Iris pigment epithelial cell (primary cell): ENCODE measurements at places on chromosomes 6 and 20.

DNA sequence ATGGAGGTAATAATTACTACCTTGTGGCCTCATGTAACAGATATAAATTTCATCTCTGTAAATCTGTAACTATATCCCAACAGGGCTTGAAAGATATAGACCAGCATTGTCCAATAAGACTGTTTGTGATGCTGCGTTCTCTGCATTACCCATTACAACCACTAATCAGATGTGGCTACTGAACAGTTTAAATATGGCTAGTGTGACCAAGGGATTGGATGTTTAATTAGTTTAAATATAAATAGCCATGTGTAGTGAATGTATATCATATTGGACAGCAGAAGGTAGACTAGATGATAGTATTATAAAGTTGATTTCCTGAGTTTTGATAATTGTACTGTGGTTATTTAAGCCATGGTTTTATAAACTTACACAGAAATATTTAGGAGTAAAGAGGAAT is 27.8 kb upstream of the JAG1 start:
- no peak for DNase-seq

DNA sequence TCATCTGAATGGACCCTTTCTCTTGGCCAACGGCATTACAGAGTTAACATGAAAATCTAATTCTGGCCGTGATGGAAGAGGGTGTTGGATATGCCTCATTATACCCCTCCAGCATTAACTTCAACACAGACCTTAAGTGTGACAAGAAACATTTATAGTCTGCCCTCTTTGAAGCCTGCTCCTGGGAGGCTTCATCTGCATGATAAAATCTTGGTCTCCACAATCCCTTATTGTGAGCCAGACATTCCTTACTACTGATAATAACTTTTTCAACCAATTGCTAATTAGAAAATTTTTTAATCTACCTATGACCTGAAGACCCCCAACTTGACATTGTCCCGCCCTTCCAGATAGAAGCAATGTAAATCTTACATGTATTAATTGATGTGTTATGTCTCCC is 9.3 kb upstream of the HBS1L start:
- no peak for DNase-seq

- peak; percentile 91 for DNase-seq
Measured at GRCh38 chr20:10924644-10925201, 250.9 kb upstream of the JAG1 start.

DNA sequence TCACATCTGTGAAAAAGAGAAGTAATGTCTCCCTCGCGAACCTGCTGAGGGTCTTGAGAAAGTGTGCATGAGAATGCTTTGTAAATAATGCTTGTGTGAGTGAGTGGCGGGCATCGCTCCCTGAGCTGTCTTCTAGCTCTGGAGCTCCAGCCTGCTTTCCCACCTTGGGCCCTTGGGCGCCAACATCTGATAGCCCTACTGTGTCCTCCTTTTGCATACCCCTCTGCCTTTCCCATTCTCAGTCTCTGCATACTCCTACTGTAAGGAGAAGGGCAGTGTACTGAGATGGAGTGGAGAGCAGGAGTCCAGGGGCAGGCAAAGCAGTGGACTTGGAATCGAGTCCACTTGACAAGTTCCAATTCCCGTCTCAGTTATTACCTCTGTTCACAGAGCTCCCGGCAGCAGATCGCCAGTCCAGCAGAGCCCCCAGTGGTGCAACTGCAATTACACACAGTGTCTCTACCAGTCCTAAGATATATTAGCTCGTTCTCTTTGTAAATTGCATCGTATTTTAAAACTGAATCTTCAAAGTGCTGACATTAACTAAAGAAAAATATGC is 847 bp upstream of the NCR2 start:
- DNase-seq, result peak; percentile 30

DNA sequence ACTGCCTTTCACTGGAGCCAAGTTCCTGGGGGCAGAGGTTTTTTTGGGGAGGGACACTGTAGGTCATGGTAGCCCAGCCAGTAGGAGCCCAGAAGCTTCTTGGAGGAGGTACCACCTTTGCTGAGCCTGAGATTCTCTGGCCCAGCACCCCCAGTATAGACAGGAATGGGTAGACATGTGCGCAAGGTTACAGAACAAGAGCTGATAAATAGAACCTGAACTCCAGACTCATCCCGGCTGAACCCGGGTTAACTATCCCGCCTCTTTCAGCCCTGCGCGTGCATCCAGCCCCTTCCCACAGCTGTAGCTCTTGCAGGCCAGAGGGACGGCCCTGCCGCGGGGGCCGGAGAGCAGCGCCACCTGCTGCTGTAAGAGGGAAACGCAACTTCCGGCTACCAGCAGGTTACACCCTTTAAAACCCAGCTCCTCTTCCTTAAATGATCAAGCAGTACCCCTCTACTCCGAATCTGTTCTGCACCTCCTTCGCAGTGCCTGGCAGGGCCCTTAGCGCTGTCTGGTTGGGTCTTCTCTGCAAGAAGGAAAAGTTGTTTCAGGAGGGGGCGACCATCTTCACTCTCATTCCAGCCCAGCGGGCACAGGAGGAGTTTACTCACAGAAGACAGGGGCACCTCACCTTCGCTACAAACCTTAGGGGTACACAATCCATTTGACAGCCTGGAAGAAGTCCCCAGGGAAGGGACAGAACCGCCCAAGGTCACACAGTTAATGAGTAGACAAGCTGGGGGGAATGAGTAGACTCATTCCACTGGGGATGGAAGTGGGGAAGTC is 7.5 kb downstream of the SRXN1 start:
- DNase-seq, result peak; percentile 58

DNA sequence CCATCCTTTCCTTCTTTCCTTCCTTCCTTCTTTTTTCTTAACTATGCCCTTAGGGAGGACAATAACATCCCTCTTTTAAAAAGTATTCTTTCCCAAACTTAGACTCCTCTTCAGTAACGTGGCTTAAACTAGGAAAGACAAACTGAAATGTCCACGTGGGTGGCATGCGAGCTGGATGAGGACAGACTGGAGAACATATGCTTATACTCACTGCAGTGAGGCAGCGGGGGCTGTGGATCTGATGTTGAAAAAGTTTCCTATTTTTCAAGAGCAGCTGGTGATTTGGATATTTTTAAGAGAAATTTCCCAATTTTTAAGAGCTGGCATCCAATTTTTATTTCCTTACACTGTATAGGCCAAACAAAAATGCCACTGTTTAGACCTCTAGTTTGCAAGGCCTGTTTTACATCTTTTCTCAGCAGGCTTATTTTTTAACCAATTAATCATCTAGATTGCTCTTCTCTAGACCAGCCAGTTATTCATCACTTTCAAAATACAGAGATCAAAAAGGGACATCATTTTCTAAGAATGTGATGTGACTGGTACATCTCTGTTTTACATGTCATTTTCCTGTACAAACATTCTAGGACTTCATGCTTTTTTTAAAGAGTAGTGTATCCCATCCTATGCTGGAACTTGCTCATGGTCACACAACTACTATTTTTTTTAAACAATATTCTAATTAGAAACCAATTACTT is 226.5 kb downstream of the BTBD9 start:
- DNase-seq, result no peak

DNA sequence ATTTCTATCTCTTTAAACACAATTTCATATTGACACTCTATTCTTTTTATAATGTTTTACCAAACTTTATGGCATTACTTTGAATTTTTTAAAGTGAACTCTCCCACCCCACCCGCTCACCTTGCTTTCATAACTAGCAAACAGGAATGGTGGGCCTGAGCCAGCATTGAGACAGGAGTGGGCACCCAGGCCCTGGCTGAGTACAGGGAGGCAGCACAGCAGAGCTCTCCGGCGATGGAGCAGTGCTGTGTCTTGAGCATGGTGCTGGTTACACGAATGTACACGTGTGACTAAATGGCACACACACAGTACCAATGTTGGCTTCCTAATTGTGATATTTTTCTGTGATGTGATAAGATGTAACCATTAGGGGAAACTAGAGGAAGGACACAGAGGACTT is 4.5 kb downstream of the CST11 start:
- no peak for DNase-seq

DNA sequence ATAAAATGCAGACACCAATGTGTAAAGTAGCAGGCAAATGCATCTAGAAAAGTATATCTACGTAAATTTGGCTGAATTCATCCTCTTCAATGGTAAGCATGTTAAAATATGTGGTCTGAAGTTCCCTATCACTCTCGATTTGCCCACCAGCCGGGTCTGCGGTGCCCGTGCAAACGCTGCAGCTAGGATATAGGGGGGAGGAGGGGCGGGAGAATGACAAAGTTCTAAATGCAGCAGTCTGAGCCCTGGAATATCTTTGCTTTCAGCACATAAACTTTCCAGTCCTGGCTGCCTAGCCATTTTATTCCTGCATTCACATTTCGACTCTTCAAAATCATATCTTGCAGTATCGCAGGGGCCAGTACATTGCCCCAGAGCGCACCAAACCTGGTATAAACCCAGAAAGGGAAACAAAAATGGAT is 708 bp downstream of the NRN1 start:
- DNase-seq, result no peak

- no peak for DNase-seq
Measured at GRCh38 chr6:7917729-7918128, 7.1 kb upstream of the TXNDC5 start.

GRCh38 chr20:59692139-59692538 is 87.8 kb downstream of the PHACTR3 start:
- no peak for DNase-seq

DNA sequence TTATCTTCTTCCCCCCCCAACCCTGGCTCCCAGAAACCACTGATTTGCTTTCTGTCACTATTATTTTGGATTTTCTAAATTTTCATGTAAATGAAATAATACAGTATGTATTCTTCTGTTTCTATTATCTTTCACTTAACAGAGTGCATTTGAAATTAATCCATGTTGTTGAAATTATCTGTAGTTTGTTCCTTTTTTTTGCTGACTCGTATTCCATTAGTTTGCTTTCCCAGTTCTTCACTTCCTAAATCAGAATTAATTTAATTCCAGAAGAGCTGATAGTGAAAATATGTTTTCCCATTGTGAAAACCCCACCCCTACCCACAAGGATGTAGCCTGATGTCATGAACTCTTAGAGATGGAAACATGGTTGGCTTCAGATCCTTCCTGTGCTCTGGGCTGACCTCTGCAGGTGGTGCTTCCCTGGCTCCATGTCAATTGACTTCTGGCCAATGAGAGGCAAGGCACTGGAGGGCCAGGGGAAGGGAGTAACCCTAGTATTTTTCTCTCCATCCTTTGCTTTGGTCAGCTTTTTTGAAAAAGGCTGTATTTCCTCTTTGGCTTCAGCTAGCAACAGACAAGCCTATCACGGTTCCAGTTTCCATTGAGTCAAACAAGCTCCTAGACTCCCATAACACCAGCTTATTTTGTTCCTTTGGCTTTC is 244.4 kb upstream of the HSF2 start:
- no peak for DNase-seq

- DNase-seq, result no peak
Measured at GRCh38 chr20:4502756-4503155, 219.0 kb upstream of the PRND start.

- peak; percentile 54 for DNase-seq
Measured at GRCh38 chr20:58246346-58246745, 17.9 kb upstream of the ANKRD60 start.

DNA sequence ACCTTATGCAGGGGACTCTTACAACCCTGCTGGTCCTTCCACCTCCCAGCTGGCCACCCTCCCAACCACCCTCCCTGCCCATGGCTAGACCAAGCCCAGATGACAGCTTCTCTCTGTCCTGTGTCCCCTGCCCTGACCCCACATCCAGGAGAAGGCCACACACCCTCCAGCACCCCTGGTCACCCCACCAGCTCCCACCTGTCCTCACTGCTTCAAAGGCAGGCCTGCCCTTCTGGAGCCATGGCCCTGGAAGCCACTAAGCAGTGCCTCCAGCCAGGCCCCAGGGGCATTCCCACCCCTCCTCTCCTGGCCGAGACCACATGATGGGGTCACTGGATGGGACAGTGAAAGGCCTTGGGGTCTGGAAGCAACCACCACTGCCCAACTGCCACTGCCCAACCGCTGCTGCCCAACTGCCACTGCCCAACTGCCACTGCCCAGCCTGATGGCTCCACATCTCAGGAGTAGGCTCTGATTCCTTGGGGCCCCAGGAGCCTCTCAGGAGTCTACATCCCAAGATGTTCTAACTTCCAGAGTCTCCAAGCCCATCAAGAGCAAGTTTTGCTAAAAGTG is 30.5 kb downstream of the UBD start:
- no peak for DNase-seq

GRCh38 chr6:33840048-33840926 is 36.5 kb upstream of the MLN start:
- DNase-seq, result peak; percentile 98

GRCh38 chr6:6931071-6932025 is 176.4 kb upstream of the RREB1 start:
- no peak for DNase-seq

DNA sequence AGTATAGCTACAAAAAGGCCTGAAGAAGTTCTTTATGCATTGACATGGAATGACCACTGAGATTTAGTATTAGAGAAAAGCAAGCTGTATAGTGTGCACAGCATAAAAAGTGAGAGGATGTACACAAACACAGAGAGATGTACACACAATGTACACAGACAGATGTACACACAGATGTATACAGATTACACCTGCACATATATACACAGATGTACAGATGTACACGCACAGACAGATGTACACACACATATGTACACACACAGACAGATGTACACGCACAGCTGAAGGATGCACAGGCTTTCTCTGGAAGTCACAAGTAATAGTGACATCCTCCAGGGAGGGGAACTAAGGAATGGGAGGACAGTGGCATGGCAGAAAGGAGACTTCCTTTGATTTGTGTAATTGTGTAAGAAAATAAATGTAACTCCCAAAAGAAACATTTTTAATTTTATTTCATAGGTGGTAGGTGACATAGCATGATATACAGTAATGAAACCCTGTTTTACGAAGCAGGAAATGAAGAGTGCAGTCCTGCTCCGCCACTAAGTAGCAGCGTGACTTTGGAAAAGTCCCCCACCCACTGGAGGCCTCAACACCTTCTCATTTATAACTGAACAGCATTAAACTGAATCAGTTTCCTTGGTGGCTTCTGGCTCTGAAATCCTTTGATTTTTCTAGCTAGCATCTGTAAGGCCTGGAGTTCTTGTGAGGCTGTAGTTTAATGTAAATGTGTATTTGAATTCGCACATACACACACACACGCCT is 14.1 kb downstream of the NFATC2 start:
- DNase-seq, result no peak

GRCh38 chr20:34791289-34792020 is 34.0 kb downstream of the NCOA6 start:
- DNase-seq, result peak; percentile 35

- no peak for DNase-seq
Measured at GRCh38 chr6:138550346-138550767, 51.1 kb upstream of the NHSL1 start.

- peak; percentile 57 for DNase-seq
Measured at GRCh38 chr6:126804332-126805064, 314.0 kb upstream of the RSPO3 start.

DNA sequence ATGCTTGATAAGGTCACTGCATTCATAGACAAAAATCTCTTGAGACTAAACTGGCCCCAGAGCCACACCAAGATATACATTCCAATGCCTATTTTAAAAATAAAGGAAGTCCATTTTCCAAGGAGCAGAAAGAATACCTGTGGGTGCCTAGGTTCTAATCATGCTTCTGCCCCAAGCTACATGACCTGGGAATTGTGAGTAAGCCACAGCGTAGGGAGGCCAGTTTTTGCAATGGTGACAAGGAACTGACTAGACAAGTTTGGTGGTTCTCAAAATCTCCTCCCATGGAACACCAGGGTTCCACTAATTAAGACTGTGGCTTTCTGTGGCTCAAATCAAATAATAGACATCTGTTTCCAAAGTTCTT is 83.3 kb downstream of the GMDS start:
- no peak for DNase-seq

- no peak for DNase-seq
Measured at GRCh38 chr6:134324766-134325165, 6.9 kb upstream of the SGK1 start.
